ENCODE measurements at places on chromosomes 12 and 14.

DNA sequence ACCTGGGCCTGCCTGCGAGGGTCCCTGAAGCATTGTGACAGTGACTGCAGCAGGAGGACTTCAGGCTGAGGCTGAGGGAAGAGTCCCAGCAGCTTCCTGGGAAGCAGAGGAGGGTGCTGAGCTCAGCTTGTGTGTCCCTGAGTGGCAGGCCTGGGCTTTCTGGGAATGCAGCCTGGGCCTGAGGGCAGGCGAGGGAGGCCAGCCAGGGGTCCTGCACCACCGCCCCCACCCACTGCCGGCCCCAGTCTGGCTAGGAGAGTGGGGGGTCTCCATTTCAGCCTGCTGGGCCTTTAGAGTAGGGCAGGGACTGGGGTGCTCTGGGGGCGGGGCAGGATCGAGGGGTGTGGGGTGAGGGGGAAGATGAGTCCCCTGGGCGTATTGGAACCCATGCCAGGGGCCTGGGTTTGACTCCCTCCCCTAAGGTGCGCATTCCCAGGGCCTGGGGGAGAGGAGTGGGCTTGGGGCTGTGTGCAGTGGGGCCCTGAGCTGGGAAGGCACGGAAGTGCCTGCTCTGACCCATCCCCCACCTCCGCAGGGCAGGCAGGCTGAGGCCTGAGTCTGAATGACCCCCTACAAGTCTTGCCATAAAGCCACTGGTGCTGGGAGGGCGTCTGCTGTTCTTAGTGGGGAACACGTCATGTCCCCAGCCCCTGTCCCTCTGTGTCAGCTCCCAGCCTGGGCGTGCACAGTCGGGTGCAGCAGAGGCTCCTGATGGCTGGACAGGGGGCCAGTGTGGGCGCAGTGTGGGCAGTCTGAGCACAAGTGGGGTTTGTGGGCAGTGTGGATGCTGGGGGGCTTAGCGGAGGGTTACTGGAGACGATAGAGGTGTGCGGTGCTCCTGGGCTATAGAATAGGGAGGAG, 46.4 kb downstream of the KRT80 start:
- DNase-seq = no peak

GRCh38 chr12:64631197-64631596, 20.9 kb downstream of the RASSF3 start:
- no peak for DNase-seq

DNA sequence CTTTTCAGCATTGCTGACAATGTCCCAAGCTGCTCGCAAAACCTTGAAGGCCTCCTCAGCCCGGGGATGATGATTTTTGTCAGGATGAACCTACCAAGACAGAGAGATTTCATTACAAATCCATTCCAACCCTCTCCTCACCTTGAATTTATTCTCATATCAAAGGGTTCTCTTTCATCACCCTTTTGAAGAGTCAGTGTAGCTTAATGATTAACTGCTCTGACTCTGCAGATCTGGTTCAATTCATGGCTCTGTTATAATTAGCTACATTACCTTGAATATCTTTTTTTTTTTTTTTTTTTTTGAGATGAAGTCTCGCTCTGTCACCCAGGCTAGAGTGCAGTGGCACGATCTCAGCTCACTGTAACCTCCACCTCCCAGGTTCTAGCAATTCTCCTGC, 5.6 kb downstream of the ORMDL2 start:
- DNase-seq = no peak

GRCh38 chr14:64703395-64704142, 655 bp upstream of the PLEKHG3 start:
- DNase-seq = no peak

GRCh38 chr12:49866859-49867569, 24.1 kb upstream of the BCDIN3D start:
- peak; percentile 68 for DNase-seq

DNA sequence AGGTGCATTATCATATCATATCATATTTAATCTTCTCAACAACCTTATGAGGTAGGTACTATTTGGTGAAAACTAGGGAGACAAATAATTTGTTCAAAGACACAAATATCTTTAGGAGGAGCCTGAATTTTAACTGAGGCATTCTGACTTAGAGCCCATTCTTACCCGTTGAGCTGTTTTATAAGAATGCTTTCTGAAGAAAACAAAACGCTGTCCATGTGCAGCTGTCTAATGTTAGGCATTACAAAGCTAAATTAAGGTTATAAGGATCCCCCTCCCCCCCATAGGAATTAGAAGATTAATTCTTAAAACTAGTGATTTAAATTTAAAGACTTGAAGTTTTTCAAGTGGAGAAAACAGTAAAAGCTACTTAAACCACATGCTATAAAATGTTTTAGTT, 6.4 kb downstream of the KTN1 start:
- no peak for DNase-seq

DNA sequence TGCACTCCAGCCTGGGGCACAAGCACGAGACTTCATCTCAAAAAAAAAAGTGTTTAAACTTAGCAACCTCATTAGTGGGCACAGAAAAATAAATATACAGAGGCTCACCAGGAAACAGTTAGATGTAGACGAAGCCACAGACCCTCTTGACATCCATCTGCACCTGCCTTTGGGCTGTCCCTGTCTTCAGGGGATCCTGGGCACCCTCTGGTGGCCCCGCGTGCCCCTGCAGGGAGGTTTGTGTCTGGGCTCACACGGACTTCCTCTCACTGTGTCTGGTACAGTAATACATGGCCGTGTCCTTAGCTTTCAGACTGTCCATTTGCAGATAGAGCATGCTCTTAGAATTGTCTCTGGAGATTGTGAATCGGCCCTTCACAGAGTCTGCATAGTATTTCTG, 916.5 kb downstream of the TMEM121 start:
- peak; percentile 19 for DNase-seq

DNA sequence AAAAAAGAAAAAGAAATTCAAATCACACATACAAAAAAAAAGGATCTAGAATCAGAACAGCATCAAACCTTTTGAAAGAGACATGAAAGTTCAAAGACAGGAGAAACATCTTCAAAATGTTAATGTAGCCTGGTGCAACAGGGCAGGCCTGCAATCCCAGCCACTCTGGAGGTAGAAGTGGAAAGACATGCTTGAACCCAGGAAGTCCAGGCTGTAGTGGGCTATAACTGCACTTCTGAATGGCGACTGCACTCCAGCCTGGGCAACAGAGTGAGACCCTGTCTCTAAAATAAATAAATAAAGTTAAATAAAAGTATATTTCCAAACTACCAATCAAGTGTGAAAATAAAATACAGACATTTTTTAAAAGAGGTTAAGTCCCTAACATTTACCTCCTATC, 18.7 kb upstream of the AP4S1 start:
- no peak for DNase-seq

- DNase-seq = no peak
Observed at GRCh38 chr12:92489781-92490180, 213.0 kb upstream of the PLEKHG7 start.

DNA sequence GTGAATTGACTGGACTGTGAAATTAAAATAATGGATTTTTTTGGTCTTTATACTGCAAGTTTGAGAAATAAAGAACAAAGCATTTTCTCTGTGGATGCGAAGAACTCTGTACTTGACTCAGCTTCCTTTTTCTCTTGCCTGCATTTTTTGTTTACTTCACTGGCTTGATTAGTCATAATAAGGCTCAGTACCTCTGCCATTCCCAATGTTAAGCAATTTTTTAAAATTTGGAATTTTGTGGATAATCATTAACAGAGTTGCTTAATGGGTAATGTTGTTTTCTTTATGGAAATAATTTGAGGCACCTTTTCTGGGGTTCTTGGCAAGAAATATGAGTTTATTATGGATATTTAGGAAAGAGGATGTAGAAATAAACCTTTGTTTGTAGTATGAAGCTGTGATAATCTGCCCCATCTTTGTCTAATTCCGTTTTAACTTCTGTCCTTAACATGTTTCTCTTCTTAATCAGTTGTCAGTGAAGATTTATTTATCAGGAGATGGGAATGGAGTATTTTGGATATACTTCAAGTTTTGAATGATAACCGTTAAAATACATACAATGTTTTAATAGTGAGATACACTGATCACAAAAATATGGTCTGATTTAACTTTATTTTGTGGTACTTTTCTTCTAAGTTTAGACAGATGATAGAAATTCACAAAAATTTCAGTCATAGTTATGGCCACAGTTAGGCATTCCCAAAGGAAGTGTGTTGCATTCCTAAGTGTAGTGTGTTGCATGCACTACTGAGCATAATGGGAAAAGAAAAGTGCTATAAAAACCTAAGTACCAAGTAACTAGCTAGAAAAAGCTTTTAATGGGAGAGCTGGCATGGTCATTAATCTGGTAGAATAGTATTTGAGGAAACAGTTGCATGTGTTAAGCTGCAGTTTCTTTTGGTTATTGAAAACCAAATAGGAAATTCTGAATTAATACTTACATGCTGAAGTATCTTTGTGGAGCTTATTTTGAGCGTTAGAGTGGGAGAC, 27.7 kb downstream of the WNK1 start:
- no peak for DNase-seq

DNA sequence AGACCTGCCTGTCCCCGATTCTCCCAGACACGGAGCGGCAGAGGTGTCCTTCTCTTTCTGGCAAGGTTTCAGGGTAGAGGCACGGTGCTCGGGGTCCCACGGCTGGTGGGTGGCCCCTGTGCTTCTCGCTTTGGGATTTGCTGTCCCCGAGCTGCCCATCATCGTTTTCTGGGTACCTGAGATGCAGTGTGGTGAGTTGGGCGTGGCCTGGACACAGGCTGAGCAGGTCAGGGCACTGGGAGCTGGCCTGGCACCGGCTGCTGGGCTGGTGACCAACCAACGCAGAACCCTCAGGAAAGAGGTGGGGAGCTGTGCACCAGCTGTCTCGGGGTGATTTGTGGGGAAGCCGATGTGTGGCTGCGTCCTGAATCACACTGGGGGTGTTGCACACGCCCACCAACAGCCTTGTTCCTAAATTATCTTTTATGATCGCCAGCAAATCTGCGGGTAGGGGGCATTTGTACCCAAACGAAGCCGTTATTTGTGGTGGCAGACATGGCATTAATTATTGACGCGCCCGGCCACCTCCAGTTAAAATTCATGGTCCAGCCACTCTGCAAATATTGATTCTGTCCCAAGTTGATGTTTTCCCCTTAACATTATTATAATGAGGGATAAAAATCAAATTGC, 61.0 kb downstream of the KIF26A start:
- no peak for DNase-seq

DNA sequence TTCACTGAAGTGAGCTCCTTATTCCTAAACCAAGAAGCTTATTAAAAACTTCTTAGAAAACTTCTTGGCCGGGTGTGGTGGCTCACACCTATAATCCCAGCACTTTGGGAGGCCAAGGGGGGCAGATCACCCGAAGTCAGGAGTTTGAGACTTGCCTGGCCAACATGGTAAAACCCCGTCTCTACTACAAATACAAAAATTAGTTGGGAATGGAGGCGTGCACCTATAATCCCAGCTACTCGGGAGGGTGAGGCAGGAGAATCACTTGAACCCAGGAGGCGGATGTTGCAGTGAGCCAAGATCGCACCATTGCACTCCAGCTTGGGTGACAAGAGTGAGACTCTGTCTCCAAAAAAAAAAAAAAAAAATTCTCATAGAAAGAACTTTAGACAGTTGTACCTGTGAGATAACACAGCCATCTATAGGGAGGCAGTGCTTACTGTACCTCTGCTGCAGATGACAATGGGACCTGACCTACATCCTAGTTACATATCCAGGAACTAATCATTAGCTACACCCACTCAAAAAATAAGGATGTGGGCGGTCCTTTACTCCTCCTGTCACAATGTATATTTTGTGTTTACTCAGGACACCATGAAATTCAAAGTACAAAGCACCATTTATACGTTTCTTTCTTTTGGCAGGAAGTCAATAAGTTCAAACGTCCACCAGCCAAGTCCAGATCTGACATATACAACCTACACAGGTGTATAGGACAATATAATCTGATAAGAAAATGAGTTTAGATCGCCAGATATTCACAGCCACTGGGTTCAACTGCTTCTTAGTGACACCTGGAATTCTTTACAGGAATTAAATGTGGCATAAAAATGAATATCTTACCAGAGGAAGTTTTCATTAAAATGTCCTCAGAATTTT, 14.9 kb downstream of the STXBP6 start:
- no peak for DNase-seq

DNA sequence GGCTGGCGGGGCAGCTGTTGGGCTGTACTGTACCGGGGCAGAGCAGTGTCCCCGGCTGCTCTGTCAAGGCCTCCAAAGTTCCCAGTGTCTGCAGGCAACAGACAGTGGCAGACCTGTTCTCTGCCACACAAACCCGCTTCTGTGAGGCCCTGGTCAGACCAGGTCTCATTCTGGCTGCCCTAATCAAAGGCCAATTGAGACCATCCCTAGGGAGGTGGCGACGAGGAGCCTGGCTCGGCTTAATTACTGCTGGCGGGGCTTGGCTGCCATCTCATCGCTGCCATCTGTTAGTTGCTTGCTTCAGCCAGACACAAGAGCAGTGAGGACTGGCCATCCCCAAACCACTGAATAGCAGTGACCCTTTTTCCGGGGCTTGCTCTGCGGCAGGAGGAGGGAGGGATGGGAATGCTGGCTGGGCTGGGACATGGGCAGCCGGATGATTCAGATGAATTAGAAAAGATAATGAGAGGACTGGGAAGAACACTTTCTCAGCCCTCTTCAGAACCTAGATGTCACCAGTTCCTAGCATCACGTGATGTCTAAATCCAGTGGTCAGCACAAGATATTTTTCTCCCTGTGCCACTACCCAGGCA, 24.5 kb downstream of the ERG28 start:
- DNase-seq = no peak

GRCh38 chr12:32240162-32240561, 133.5 kb downstream of the BICD1 start:
- no peak for DNase-seq

DNA sequence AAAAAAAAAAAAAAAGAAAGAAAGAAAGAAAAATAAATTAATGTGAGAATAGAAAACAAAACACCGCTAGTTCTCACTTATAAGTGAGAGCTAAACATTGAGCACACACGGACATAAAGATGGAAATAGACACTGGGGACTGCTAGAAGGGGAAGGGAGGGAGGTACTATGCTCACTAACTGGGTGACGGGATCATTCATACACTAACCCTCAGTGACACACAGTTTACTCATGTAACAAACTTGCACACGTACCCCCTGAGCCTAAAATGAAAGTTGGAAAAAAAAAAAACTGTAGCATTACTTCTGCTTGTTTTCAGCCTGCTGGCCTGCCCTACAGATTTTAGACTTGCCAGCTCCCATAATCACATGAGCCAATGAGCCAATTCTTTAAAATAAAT, 10.5 kb upstream of the PRMT5 start:
- DNase-seq = no peak

- no peak for DNase-seq
Observed at GRCh38 chr12:100553936-100554335, 19.5 kb upstream of the GAS2L3 start.

- no peak for DNase-seq
Observed at GRCh38 chr12:31006416-31007152, 67.1 kb upstream of the DDX11 start.

DNA sequence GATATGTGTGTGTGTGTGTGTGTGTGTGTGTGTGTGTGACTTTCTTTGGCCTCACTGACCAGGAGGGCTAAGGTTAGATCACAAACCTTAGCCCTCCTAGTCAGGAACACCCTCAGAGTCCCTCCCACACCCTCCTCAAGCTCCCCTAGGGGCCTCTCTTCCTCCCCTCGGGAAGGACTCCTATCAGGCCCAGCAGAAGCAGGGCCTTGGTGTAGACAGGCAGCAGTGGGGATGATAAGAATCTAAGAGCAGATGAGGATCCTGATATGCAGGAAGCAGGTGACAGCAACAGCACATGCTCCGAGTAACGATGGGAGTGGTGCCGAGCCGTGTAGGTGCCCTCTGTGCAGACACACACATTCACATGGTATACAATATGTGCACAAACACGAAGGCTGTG, 20.7 kb downstream of the PLEK2 start:
- DNase-seq = no peak

GRCh38 chr12:7369274-7369729, 65.4 kb downstream of the ACSM4 start:
- no peak for DNase-seq

GRCh38 chr12:2244013-2244861, 191.4 kb downstream of the CACNA1C start:
- no peak for DNase-seq

All from T-helper 9 cell (primary cell).